ENCODE measurements at places on chromosomes 6 and 20.

- no peaks in the 10 kb centered on the region for H3K27me3 ChIP-seq
- no peak overlapping the region for H3K27ac ChIP-seq
- no peak overlapping the region for H3K4me3 ChIP-seq
- DNase-seq: no peak
- H3K4me1 ChIP-seq: no peaks in the 10 kb centered on the region
Observed at GRCh38 chr6:113457751-113458150, 399.4 kb upstream of the MARCKS start.

- peaks cover 16% of the 10 kb centered on the region for H3K4me1 ChIP-seq
- no peaks in the 10 kb centered on the region for H3K36me3 ChIP-seq
- peak overlapping the region; percentile 28 for H3K4me3 ChIP-seq
- DNase-seq: no peak
Observed at GRCh38 chr6:125818772-125819260, 28.1 kb downstream of the NCOA7 start.

DNA sequence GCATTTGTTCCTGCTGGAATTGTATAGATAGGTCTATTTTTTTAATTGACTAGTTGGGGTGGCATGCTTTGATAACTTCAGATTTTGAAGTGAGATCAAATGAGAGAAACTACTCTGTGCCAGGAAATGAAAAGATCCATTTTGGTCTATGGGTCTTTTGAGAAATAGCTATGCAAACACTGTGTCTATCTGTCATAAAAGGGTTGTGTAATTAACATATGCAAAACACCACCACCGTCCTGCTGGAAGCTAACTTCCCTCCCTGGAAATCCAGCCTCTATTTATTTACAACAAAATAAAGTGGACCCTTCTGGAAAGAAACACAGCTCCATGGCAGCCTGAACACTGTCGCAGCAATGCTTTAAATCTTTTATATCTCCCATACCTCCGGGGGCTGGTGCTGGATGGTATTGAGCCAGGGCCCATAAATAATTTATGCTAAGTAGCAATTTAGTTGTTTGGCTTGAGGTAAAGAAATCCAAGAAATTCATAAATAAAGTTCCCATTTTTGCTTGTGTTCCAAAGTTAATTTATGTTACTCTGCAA, 244.2 kb upstream of the POU3F2 start:
- no peak for DNase-seq
- H3K27ac ChIP-seq: no peak overlapping the region
- no peaks in the 10 kb centered on the region for H3K4me1 ChIP-seq

GRCh38 chr6:81988446-81988845, 236.0 kb upstream of the TENT5A start:
- H3K27me3 ChIP-seq: no peaks in the 10 kb centered on the region
- H3K27ac ChIP-seq: no peak overlapping the region
- H3K4me3 ChIP-seq: no peak overlapping the region
- DNase-seq: no peak
- H3K4me1 ChIP-seq: no peaks in the 10 kb centered on the region
- no peaks in the 10 kb centered on the region for H3K36me3 ChIP-seq

GRCh38 chr6:144653885-144654505, 368.9 kb downstream of the UTRN start:
- DNase-seq: no peak
- no peak overlapping the region for H3K27ac ChIP-seq
- H3K4me1 ChIP-seq: no peaks in the 10 kb centered on the region
- H3K36me3 ChIP-seq: no peaks in the 10 kb centered on the region

- DNase-seq: no peak
- no peaks in the 10 kb centered on the region for H3K36me3 ChIP-seq
- H3K4me1 ChIP-seq: no peaks in the 10 kb centered on the region
- no peaks in the 10 kb centered on the region for H3K27me3 ChIP-seq
Observed at GRCh38 chr6:147741389-147741788, 232.9 kb downstream of the SAMD5 start.

DNA sequence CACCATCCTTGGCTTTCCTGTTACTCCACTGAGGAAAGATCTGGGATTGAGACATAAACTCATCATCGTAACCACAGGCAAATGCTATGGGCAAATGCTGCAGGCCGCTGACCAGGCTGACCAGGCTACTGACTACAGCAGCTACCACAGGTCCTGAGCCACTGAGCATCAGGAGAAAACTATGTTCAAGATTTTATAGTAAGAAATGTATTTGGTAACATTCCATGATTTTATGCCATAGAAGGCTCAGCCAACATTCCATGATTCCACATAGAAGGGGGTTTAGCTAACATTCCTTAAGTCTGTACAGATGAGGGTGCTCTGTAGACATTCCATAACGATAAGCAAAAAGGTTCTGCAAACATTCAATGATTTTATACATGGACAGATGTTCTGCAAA, 16.1 kb upstream of the B4GALT5 start:
- no peak for DNase-seq
- H3K27me3 ChIP-seq: no peaks in the 10 kb centered on the region
- H3K36me3 ChIP-seq: no peaks in the 10 kb centered on the region
- H3K27ac ChIP-seq: no peak overlapping the region
- no peak overlapping the region for H3K4me3 ChIP-seq

GRCh38 chr6:132872923-132873322, 58.6 kb downstream of the RPS12 start:
- no peaks in the 10 kb centered on the region for H3K4me1 ChIP-seq
- no peak for DNase-seq
- no peaks in the 10 kb centered on the region for H3K36me3 ChIP-seq
- no peak overlapping the region for H3K27ac ChIP-seq

DNA sequence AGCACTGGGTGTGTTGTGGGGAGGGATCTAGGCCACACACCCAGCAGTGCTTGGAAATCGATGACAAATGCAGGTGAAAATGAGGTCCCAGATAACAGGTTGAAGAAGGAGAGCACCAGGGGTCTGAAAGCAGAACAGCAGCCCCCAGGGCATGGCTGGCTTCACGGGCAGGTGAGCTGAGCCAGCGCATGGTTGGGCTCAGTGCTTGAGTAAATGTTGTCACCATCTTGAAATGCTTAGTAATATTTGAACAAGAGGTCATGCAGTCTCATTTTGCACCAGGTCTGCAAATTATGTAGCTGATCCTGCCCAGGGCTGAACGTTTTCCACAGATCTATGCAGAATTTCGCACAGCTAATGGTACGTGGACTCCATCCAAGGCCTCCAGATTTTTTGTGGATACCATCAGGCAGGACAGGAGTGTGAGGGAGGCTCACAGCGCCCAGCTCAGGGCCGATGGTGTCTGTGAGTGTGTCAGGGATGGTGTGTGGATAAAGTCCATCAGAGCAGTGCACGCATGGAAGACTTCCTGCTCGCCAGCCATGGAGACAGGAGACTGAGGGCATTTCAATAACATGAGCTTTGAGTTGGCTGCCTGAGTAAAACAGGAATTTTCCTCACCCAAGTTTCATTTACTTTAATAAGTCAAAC, 53.1 kb upstream of the SNX9 start:
- no peak overlapping the region for H3K27ac ChIP-seq
- H3K27me3 ChIP-seq: no peaks in the 10 kb centered on the region
- H3K4me3 ChIP-seq: no peak overlapping the region
- no peaks in the 10 kb centered on the region for H3K36me3 ChIP-seq

DNA sequence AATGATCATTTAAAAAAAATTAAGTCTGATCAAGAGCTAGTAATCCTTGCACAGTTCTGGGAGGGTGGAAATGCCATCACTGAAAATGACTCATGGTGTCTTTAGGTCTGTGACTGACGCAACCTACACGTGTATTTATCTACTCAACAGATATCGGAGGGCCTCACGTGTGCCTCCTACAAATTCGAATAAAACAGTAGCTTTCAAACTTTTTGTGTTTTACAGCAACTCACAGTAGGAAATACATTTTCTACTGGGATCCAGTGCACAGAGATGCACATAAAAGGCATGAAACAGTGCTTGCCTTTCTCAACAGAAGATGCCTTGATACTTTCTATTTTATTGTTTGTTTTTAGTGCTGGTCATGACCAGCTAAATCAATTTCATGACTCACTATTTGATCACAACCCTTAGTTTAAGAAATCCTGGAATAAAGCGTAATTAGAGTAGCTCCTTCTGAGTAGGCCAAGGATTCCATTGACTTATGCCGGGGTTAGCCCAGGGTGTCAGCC, 210.0 kb upstream of the SNX9 start:
- H3K4me1 ChIP-seq: no peaks in the 10 kb centered on the region
- H3K27me3 ChIP-seq: no peaks in the 10 kb centered on the region
- H3K27ac ChIP-seq: no peak overlapping the region
- no peak overlapping the region for H3K4me3 ChIP-seq

- no peak overlapping the region for H3K27ac ChIP-seq
- H3K27me3 ChIP-seq: no peaks in the 10 kb centered on the region
- H3K4me1 ChIP-seq: no peaks in the 10 kb centered on the region
- H3K36me3 ChIP-seq: no peaks in the 10 kb centered on the region
Observed at GRCh38 chr6:60671369-60671768, 1614.7 kb downstream of the KHDRBS2 start.
